Eye (tissue), 1 donor: ENCODE measurements at places on chromosomes 2 and 18.

- no peak for DNase-seq
Measured at GRCh38 chr2:235856151-235856854, 311.9 kb downstream of the GBX2 start.

DNA sequence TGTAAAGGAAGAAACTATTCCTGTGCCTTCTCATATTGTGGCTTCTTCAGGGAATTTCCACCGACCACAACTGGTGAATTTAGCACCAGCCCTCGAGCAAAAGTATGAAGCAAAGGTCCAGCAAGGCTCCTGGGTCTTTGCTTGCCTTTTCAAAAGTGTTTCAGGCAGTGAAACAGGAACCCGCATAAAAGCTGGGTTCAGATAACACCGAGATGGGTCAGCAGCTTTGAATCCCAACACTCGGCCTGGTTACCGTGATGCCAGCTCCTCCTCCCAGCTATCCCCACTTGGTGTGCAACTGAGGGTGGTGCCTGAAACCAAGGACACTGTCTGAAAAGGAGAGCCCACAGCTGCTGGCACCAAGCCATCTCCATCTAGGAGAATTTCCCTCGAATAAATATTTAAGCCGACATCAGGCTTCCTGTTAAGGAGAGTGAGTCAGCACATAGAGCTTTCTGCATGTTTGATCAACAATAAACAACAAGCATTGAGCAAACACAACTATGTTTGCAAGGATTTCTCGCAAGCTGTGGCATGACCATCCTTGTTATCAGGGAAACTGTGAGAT is 69.5 kb downstream of the ANTXR1 start:
- no peak for DNase-seq

DNA sequence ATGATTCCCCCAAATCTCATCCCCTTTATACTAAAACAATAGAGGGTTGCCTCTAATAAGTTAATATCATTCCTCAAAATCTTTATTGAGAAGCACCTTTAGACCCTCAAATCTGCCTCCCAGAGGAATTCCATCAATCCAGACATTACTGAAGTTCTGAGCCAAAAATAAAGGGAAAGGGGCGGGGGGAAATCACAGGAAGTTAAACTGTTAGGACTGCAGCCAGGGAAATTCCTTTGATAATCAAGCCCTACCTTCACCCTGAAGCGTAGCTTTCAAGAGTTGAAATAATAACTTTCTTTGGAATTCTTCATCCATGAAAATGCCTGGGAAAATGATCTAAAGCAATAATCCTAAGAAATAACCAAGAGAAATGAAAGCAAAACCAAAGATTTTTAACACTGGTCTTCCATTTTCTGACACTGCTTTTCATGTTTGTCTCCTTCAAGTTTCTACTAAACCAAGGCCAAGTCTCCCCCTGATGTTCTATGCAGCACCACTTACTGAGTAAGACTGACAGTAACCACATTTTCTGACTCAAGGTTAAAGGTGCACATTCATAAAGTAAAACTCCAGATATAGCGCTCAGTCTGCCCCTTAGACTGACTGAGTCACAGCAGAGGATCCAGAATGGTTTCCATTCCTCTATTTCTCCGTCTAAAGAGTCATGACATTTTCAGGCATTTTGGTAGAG is 78.2 kb downstream of the TCF4 start:
- DNase-seq: no peak

- DNase-seq: no peak
Measured at GRCh38 chr2:21234464-21235120, 110.8 kb downstream of the TDRD15 start.

DNA sequence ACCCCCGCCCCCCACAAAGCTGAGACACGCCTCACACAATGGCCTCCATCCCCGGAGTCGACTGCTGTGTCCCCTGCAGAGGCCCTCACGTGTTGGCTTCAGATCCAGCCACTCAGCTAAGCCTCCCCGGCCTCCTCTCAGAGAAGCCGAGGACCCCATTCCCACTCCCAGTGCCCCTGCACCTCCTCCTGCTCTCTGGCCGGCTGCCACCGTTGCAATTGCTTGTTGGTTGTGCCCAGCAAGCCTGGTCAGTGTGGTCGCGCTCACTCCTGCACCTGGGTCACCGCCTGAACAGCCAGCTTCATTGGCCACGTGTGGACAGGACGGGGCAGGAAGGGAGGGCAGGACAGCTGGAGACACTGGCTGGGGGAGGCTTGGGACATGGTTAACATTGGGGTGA is 191.5 kb upstream of the SALL3 start:
- no peak for DNase-seq

- no peak for DNase-seq
Measured at GRCh38 chr2:217167531-217167930, 307.7 kb upstream of the TNP1 start.

- DNase-seq: no peak
Measured at GRCh38 chr18:78309924-78310323, 669.7 kb upstream of the SALL3 start.

- DNase-seq: no peak
Measured at GRCh38 chr2:114128725-114129124, 238.8 kb downstream of the ACTR3 start.

GRCh38 chr2:66509326-66509811 is 74.4 kb downstream of the MEIS1 start:
- peak; percentile 78 for DNase-seq

DNA sequence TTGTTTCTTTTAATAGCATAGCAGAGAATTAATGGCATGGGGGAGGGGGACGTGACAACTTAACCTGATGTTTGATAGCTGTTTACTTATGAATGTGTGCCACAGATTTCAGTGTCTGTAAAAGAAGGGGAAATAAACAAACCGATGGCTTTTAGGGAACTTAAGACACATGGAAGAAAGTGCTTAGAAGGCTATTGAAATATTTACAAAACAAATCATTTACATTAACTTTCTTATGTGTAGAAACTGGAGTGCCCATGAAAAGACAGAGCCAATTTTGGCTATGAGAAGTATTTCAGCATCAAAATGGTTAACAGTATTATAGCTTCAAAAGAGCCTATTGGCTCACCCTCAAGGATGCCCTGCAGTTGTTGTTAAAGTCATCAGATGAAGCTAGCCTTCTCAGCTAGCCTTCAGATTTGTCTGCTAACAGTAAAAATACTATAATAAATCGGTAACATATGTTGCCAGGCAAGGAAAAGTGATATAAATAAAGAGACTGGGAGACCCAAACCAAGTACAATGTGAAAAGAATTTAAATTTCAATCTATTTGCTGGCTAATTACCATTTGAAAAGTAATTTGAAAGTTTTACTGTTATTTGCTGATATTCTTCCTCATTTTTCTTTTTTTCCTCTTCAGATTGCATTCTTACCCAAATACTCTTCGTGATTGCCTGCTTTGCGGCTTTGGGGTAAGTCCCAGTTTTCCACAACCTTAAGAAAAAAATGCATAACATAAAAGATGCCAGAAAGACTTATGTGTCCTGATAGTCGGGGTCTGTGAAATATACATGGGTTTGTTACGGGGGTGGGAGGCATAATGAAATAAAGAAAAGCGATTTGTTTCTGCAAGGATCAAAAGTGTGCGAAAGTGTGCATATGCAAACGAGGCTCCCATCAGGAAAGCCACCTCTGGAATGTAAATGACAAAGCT is 256.4 kb downstream of the MEIS1 start:
- DNase-seq: no peak

GRCh38 chr2:134141598-134142340 is 112.1 kb upstream of the MGAT5 start:
- no peak for DNase-seq

GRCh38 chr2:127404466-127405254 is 13.6 kb upstream of the PROC start:
- DNase-seq: no peak

DNA sequence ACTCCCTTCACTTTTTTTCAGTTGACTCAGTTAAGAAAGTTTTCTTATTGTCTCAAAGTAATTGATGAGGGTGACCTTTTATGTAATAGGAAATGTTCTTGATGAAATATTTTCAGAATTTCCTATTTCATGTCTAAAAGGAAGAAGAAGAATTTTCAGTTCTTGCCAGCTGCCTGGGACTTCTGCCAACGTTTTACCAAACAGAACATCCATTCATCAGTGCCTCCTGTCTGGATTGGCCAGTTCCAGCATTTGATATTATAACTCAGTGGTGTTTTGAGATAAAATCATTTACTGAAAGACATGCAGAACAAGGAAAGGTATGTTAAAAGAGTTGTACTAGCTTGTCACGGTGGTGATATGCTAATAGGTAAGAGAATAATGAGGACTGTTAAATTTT is 104.7 kb upstream of the MYO3B start:
- DNase-seq: peak; percentile 26

GRCh38 chr2:128502638-128503246 is 184.1 kb upstream of the HS6ST1 start:
- no peak for DNase-seq

- DNase-seq: no peak
Measured at GRCh38 chr2:174609261-174609660, 11.7 kb upstream of the WIPF1 start.

GRCh38 chr2:110874453-110875383 is 142.3 kb downstream of the ACOXL start:
- peak; percentile 34 for DNase-seq

- no peak for DNase-seq
Measured at GRCh38 chr2:237194906-237195305, 109.2 kb downstream of the COPS8 start.

DNA sequence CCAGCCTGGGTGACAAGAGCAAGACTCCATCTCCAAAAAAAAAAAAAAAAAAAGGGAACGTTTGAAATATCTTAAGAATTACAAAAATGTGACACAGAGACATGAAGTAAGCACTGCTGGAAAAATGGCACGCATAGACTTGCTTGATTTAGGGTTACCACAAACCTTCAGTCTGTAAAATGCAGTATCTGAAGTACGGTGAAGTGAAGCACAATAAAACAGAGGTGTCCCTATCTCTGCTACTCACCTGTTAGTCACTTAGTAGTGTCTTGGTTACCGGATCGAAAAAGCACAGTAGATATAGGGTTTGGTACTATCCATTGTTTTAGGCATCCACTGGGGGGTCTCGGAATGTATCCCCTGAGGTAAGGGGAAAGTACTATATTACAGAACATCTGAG is 11.6 kb upstream of the GREB1L start:
- DNase-seq: no peak

GRCh38 chr2:12715258-12716031 is 1.3 kb upstream of the TRIB2 start:
- no peak for DNase-seq

DNA sequence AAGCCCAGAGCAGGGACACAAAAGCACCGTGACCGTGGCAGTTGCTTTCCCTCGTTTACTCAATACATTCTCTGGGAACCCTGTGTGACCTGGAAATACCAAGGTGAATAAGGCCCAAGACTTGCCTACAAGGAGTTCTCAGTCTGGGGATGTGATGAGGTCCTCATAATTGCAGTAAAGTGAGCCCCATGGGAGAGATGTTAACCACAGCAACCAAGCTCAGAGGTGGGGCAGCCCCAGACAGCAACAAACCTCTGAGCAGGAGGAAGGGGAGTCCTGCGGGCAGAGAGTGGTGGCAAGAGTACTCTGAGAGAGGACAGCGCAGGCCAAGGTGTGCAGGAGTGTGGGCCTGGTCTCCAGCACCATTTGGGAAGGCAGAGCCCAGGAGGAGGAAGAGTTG is 91.6 kb downstream of the TTC32 start:
- no peak for DNase-seq

GRCh38 chr2:133557614-133558013 is 10.6 kb downstream of the NCKAP5 start:
- peak; percentile 37 for DNase-seq

DNA sequence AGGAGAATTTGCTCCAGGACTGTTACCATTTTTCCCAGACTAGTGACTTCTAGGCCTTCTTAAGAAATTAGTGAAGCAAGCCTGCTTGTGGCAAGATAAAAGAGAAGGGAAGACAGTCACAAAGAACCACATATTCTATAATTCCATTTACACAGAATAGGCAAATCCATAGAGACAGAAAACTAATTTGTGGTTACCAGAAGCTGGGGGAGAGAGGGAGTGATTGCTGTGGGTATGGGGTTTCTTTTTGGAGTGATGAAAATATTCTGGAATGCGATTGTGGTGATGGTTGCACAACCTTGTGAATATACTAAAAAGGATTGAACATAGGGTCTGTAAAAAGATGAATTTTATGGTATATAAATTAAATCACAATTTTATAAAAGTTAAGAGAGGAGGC is 37.5 kb upstream of the SIX2 start:
- DNase-seq: no peak

DNA sequence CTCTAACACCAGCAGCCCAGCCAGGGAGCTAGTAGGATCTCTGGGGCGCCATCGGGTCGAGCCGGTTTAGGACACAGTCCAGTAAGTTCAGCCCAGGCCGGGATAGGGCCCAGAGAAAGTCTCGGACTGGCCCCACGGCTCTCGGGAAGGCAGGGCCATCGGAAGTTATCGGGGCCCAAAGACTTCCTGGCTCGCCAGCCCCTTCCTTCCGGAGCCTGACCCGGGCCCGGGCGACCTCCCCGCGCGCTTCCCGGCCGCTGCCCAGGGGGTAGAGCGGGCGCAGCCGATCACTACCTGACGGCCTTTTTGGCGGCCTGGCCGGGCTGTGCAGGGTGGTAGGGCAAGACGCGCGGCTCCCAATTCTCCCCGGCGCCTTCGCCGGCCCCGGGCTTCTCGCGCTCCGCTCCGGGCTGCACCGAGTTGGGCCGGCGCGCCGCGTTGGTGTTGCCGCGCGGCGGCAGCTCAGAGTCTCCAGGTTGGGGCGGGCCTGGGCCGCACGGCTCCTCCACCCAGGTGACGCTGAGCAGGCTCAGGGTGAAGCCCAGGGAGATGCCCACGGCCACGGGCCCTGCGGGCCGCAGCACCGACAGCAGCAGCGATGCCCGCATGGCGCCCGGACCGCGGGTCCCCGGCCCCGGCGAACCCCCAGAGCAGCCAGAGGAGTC is 546 bp downstream of the CHPF start:
- no peak for DNase-seq

GRCh38 chr18:10839421-10839820 is 309.9 kb downstream of the PIEZO2 start:
- DNase-seq: no peak

DNA sequence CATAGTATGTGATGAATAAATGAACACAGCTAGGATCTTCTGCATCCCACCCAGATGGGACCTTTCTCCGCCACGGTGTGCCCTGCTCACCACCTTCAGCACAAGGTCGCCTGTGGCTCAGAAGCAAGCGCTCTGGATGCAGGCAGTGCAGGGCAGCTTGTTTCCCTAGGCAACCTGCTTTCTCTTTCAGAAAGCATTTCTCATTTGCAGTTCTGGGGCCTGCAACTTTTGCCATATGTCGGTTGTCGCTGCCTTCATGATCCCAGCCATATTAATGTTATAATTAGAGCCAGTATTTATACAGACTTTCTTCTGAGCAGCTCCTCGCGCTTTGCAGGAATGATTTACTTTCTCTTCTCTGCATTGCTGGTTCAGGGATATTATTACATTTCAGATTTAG is 692.8 kb downstream of the RNF144A start:
- DNase-seq: no peak

- no peak for DNase-seq
Measured at GRCh38 chr2:105790461-105791149, 45.9 kb downstream of the NCK2 start.
